ENCODE measurements at places on chromosomes 6 and 20. TPM values are rescaled to one million over a fixed set of nuclear protein-coding genes. Genes with fewer than 3 reads are reported as not detected.

DNA sequence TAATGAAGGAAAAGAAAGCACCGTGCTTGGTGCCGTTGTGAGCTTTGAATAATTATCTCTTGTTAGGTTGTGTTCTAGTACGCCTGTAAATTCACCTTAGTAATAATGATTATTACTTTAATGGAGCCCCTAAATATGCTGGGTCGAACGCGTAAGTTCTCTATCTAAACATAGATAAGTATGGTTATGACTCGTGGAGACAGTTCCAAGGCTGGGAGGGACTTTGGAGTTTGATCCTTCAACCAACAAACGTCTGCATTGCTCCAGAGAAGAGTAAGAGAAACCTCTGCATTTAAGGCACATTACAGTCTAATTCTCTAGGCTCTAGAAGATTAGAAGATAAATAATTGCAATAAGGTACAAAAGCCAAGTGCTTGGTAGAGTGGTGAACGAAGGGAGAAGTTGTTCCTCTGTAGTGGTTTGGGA lies 514 bp downstream of the ACOT13 start:
- DNase-seq = no peak

GRCh38 chr20:9839626-9840025 lies 750 bp upstream of the PAK5 start:
- DNase-seq = no peak

DNA sequence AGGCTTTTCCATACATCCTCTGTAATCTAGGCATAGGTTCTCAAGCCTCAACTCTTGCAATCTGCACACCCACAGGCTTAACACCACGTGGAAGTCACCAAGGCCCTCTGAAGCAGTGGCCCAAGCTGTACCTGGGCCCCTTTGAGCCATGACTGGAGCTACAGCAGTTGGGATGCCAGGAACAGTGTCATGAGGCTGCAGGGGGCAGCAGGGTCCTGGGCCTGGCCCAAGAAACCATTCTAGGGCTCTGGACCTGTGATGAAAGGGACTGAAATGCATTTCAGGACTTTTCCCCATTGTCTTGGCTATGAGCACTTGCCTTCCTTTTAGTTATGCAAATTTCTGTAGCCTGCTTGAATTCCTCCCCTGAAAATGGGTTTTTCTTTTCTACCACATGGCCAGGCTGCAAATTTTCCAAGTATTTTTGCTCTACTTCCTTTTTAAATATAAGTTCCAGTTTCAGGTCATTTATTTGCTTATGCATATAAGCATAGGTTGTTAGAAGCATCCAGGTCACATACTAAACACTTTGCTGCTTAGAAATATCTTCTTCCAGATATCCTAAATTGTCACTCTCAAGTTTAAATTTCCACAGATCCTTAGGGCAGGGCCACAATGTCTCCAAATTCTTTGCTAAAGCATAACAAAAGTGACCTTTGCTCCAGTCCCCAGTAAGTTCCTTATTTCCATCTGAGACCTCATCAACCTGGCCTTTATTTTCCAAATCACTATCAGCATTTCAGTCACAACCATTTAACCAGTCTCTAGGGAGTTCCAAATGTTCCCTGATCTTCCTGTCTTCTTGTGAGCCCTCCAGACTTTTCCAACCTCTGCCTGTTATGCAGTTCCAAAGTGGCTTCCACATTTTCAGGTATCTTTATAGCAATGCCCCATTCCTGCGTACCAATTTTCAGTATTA lies 48.6 kb upstream of the CD2AP start:
- no peak for DNase-seq

Gene ULBP3
- 3.5 TPM for total RNA-seq

Gene NKX2-2
- not detected for total RNA-seq
